Suppressor macrophage treated with lipopolysaccharide for 4 hours (primary cell): ENCODE measurements at places on chromosomes 2 and 18.
A peak's percentile ranks its signal among the peaks of the same experiment; 100 is the strongest.

DNA sequence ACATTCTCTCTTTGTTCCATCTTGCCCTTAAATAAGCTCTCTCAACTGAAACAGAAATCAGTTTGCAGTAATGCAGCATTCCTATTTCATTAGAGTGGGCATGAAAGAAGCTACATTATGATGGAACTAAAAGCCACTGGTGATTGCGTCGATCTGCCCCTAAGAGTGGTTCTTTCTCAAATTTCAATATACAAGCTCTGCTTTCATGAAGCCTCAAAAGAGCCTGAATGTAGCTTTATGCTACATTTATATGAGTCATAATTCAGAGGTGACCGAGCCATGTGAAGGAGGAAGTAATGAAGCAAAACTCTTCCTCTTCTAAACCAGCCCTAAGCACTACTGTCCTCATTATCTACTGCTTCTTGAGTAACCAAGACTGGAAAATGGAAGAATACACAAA, 64.8 kb upstream of the CYTIP start:
- DNase-seq = peak; percentile 56

GRCh38 chr2:31168291-31168690, 30.1 kb upstream of the GALNT14 start:
- no peak for DNase-seq

- no peak for DNase-seq
These were observed 51.0 kb upstream of the THOC1 start for GRCh38 chr18:318791-319291.

- peak; percentile 6 for DNase-seq
These were observed 48.0 kb downstream of the KCNIP3 start for GRCh38 chr2:95345081-95345562.

DNA sequence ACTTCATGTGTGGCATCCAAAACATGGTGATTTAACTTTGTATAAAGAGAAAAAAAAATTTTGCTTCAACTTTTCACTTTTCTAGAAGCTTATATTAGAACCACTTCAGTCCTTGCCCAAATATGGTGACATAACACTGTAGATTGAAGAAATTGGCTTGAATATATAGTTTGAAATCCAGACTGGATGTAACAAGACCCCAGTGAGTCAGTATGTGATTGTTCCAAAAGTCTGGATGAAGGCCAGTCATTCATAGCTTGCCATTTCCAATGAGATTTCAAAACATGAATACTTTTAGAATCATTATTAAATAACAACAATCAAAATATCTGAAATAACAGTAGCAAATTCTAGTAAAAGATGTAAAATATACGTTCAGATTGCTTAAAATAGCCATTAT, 104.8 kb upstream of the FN1 start:
- DNase-seq = no peak

DNA sequence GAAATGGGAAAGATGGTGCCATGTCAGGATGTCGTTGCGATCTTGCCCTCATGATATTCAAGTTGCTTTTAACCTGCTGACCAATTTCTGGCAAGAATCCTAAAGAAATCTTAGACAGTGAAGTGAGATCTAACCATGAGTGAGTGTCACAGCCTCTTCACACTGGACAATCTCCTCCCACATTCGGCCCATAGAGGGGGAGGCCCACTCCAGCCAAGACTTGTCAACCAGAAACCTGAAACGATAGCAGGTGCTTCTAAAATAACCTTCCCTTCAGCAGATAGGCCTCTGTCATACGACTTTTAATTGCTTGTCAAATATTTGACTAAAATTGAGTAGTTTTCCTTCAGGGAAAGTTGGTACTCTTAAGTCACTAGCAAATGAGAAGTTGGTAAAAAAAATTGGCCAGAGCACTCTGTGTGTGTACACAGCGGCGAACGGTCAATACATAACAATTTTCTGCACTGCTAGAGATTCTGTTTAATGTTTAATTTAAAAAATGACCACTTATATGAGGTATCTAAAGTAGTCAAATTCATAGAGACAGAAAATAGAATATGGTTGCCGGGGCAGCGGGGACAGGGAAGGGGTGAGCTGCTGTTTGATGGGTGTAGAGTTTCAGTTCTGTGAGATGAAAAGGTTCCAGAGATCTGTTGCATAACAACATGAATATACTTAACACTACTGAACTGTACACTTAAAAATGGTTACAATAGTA, 110.2 kb downstream of the VAPA start:
- peak; percentile 33 for DNase-seq

DNA sequence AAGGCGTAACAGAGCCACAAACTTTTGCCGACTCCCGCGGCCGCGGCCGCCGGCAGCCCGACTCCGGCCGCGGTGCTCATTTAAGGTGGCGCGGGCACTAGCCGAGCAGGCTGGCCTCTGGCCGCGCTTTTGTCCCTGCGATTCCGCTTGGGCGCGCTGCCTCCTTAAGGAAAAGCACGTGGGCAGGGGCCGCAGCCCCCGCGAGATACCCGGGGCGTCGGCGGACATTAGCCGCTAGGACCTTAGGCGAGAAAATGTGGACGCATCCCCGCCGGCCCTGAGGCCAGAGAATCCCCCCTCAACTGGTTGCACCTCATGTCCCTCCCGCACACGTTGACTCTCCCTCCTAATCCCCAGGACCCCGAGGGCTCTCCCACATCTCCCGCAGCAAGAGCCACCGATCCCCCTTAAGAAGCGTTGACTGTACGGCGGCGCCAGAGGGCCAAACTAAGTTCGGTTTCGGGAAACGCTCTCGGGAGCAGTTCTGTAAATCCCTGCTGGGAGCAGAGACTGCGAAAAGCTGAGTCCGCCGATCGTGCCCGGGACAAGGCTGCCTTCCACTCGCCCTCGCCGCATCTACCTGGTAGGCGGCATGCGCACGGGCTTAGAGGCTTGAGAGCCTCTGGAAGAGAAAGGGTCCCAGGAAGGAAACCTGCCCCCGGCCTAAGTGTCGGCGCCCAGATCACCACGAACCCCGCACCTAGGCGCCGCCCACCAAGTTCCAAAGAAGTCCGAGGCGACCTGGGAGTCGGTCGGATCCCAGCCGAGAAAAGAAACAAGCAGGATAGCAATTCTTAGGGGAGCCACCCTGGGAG, 1.8 kb upstream of the SATB2 start:
- DNase-seq = peak; percentile 90

GRCh38 chr2:55175254-55176093, 56.6 kb downstream of the CLHC1 start:
- peak; percentile 68 for DNase-seq

DNA sequence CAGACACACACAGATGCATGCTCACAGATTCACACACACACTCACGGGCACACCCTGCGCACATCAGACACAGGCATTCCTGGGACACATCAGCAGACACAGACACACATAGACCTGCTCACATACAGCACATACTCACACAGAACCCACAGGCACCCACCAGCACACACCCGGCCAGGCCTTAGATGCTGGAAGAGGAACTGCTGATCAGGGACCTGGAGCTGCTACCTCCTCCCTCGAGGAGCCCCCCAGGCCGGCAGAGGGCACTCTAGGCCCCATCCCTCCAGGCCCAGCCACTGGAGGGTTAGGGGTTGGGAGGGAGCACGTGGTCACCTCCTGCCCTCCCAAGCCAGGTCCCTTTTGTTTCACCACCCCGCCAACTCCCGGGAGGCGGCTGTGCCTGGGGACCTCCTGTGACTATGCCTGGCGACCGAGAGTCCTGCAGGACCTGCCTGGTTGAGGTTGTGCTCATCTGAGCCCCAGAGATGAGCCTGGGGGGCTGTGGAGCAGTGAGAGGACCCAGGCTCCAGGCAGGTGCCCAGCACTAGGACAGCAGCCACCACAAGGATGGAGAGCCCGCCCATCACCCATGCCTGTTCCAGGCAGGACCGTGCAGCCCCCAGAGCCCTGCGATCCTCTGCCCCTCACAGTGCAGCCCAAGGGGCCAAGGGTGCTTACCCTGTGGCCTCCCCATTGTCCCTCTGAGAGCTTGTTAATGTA, 21.0 kb upstream of the PTMA start:
- DNase-seq = peak; percentile 70

DNA sequence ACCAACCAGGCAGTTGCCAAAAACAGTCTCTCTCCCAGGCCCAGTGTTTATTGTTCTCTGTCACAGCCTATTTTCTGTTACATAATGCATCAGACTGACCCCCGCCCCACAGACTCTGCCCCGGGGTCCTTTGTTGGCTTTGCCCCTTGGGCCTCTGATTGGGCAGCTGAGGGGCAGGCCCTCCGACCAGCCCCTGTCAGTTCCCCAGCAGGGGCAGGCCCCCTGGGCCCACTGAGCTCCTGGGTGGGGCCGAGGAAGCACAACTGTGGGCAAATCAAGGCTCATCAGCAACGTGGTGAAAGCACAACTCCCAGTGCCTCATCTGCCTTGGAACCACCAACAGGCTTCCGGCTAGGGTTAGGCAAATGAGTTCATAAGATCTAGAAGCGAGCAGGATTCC, 160.1 kb upstream of the MYCN start:
- no peak for DNase-seq

- no peak for DNase-seq
These were observed 4.0 kb downstream of the EMX1 start for GRCh38 chr2:72921088-72921851.

- DNase-seq = no peak
These were observed 34.1 kb downstream of the PARD6G start for GRCh38 chr18:80213182-80213581.

- peak; percentile 11 for DNase-seq
These were observed 228.4 kb downstream of the MGAT5 start for GRCh38 chr2:134482131-134482723.

- no peak for DNase-seq
These were observed 88.3 kb upstream of the CCDC68 start for GRCh38 chr18:55047546-55047945.

DNA sequence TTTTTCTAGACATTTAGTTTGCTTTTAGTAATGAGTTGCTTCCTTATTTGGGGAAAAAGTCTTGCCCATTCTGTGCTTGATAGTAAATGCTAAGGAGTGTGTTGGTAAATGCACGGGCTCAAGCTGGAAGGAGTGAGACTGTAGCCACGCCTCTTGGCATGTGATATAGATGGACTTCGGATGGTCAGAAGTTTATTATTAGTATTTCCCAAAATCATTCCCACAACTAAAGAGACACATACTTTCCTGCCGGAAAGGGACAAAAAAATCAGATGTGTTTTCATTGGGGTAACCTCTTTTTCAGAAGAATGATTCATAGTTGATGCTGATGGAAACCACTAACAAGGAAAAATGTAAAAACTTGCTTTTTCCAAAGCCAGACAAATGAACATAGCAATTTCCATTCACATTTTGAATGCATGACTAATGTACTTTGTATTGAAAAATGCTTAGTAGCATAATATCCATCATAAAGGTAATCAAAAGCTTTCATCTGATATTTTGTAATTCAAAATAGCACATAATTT, 133.2 kb downstream of the ZNF532 start:
- no peak for DNase-seq

DNA sequence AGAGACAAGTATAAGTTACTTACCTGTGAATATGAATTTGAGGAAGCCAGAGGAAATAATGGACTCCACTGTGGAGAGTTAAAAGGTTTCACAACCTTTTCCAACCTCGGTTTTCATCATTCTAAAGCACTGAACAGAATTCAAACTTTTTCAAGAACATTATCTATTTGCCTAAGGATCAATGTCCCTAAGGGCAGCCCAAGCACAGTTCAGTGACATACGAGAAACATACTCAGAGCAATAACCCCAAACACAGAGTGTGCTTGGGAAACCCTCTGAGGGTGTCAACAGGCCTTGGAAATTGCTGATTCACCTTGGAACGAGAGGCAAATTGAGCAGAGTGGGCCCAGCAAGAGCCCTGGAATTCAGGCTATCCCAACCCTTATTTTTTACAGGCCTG, at the start of gene ABCB11:
Gene ABCB11 (minus strand): TSS at position 123 of the 400 bp plus-strand sequence. CDS start 13,199 bp downstream, outside the sequence.
- DNase-seq = no peak

DNA sequence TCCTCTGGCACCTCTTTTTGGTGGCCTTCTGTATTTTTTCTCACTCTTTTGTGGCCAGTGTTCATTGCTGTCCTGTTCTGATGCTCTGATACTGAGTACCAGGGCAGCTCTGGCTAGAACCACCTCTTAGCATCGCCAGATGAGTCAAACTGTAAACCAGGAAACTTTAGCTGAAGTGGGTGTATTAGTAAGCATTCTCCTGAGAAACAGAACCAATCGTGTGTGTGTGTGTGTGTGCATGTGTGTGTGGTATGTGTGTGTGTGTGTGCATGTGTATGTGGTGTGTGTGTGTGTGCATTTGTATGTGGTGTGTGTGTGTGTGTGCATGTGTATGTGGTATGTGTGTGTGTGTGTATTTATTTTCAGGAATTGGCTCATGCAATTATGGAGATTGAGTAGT, 166.3 kb upstream of the SKOR2 start:
- DNase-seq = no peak

DNA sequence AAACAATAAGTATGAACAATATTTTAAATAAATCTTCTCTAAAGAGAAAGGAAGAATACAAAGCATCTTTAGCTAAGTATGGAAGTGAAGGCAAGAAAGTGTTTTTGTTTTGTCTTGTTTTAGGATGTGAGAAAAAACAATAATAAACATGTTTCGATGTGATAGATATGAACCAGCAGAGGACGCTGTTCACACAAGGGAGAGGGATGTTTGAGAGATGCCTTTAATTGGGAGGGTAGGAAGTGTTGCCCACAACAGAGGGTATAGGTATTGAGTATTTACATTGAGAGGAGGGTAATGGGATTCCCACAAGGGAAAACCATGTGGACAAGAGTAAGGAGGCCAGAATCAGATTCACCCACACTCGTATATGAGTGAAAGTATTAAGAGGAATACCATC, 55.1 kb downstream of the CDH19 start:
- no peak for DNase-seq

DNA sequence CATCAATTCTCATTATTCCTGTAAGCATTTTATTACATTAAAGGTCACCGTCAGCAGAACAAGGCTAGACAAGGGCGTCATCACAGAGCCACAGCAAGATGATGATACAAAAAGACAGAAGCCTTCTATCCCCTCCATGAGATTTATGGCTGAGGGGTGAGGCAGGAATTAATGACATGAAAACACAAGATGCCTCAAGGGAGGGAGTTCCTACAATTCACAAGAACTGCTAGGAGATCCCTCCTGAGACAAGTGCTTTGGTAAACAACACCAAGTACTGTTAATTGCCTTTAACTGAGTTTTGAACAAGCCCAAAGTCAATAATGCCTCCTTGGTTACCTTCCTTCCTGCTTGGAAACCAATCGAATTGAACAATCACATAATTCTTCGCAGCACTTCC, 14.1 kb downstream of the ADD2 start:
- no peak for DNase-seq

DNA sequence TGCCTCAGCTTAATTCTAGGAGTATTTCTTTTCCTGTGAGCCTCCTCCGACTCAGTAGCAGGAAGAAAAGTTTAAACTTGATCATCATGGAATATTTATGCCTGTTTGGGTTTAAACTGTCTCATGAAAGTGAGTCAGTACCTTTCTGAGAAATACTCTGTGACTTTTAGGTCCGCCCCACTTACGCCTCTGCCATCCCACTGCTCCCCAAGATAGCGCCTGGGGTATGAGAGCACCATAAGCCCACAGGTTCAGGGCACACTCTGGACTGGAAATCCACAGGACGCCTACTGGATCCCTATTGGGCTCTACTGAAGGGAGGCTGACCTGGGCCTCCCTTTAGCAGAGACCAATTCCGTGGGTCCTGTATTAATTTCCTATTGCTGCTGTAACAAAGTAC, 175.8 kb upstream of the CDH20 start:
- DNase-seq = no peak
